AG04449 (cell line): ENCODE measurements at places on chromosomes 13 and 19.

DNA sequence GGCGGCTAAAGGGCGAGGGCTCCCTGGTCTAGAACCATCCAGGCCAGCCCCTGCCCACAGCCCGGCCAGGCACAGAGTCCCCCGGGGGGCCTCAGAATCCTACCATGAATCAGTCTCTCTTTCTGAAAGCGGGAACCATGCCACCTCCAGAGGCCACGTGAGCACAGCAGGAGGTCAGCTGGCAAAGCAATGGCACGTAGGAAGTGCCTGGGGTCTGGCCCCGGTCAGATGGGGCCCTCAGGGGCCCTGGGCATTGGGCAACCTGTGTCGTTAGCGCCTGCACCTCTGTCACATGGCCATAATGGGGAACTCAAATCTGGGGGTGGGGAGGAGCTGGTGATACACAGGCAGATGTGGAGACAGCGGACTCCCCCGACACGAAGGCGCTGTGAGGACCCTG, 8.8 kb downstream of the MFSD12 start:
- DNase-seq: no peak

GRCh38 chr19:2754659-2755447, 15.0 kb upstream of the SLC39A3 start:
- no peak for DNase-seq

DNA sequence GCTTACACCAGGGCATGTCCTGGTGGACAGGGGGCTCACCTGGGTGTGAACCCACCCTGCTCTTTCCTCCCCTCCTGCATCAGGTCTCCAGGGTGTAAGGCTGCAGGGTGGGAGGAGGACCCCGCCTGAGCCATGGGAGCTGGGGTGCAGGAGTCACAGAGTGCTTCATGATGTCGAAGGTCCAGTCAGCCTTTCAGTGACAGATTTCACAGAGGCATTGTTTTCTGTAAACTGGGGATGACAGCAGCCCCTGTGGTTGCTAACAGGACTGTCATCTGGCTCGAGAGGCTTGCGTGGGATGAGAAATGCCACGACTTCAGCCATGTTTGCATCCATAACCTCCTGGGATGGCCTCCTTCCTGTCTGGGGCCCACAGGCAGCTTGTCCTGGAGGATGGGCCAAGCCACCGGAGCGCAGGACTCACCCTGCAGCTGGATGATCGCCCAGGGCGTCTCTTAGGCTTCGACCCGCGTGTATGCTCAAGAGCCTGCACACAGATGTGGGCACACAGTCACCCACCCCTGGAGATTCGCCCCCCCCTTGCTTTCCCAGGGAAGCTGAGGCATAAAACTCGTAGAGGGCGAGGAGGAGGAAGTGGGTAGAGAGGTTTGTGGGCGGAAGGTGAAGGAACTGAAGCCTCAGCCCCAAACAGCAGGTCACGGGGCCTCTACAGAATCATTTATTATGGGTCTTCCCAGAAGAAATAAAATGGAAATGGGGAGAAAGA, 4.9 kb downstream of the NANOS3 start:
- DNase-seq: no peak

DNA sequence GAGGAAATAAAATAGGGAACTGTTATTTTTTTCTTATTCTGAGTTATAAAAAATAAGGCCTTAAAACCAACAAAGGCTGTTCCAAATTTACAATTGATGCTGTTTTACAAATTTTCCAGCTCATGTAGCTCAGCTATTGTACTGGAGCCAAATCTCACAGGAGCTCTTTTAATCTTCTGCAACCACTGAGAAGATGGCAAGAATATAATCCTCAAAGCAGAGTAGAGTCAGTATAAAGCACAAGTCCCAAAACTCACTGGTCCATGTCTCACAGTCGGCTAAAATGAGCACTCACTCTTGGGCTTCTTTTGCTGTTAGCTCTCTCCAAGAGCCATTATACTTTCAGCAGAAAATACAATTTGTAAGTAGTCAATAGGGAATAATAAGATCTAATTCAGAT, 1074.4 kb upstream of the PRR20A start:
- no peak for DNase-seq

DNA sequence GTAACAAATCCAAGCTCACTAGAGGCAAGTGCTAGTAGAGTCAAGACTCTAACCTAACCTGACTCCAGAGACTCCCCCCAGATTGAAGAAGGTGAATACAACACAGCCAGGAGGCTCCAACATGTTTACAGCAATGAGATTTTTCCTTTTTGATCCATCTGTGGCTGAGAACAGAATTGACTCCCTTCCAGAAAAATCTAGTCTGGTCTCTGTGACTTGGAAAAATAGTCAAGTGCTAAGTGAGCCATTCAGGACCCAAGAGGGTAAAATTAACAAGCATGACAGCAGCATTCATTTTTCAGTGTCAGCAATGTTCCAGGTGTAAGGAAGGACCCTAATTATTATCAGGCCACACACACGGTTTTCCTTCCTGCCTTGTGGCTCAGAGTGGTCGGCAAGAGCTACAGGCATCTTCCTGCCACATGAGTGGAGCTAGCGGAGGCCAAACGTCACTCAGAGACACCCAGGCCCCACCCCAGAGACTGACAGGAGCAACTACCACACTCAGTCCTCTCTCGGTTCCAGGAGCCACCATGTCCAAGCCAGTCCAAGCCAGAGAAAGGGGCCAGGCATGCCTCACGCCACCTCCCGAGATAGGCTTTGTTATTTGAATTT, 395.1 kb downstream of the FOXO1 start:
- no peak for DNase-seq

- DNase-seq: no peak
These were observed 315.2 kb downstream of the ATP8A2 start for GRCh38 chr13:25686831-25687470.

- no peak for DNase-seq
These were observed 109.5 kb downstream of the KCNRG start for GRCh38 chr13:50124536-50125303.

DNA sequence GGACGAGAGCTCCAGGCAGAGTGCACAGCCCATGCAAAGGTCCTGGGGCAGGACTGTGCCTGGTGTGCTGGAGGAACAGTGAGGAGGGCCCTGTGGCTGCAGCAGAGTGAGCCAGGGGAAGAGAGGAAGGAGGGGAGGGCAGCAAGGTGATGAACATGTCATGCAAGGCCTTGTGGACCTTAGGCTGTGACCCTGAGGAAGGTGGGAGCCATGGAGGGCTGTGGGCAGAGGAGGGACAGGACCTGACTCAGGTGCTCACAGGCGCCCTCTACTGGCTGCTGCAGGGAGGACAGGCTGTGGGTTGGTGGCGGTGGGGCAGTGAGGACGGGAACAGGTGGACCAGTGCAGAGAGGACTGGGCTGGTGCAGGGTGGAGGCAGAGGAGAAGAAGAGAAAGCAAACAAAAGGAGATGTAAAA, 170.3 kb downstream of the PTPRS start:
- DNase-seq: no peak

- no peak for DNase-seq
These were observed 31.2 kb downstream of the IGFL2 start for GRCh38 chr19:46179076-46179759.

GRCh38 chr13:40146611-40147117, 491.2 kb downstream of the COG6 start:
- no peak for DNase-seq

GRCh38 chr19:55212447-55212846, 3.1 kb upstream of the PTPRH start:
- DNase-seq: no peak

- no peak for DNase-seq
These were observed 188.5 kb downstream of the LACC1 start for GRCh38 chr13:44068169-44068568.

- no peak for DNase-seq
These were observed 7.5 kb upstream of the ARRDC2 start for GRCh38 chr19:18000480-18000914.

- no peak for DNase-seq
These were observed 82.0 kb downstream of the SIPA1L3 start for GRCh38 chr19:37988758-37989635.

DNA sequence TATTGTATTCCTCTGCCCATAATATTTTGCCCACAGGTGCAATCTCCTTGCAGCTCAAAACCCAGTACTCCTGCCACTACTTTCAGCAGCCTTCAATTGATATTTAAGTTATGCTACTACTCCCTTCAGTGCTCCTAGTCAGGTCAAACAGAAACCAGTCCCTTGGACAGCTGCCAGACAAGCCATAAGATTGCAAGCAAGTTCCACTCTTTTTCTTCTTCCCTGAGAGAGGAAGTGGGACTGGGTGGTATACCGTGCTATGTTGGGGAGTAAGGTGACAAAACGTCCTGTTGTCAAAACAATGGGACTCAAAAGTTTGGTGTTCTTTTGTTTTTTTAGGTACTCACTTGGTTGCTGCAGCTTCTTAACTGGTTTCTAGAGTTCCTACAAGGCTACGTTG, 63.1 kb upstream of the FRY start:
- no peak for DNase-seq

- no peak for DNase-seq
These were observed 69.1 kb upstream of the FLT1 start for GRCh38 chr13:28564030-28564429.

DNA sequence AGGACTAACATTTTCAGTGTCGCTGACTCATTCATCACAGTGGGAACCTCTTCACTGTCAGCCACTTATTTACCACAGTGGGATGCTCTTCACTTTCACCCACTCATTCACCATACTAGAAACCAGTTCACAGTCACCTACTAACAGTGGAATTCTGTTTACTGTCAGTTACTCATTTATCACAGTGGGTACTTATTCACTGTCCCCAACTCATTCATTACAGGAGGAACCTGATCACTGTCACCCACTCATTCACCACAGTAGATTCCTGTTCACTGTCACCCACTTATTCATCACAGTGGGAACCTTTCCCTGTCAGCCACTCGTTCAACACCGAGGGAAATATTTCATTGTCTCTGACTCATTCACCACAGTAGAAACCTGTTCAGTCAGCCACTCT, 10.1 kb upstream of the ZNF85 start:
- DNase-seq: no peak

DNA sequence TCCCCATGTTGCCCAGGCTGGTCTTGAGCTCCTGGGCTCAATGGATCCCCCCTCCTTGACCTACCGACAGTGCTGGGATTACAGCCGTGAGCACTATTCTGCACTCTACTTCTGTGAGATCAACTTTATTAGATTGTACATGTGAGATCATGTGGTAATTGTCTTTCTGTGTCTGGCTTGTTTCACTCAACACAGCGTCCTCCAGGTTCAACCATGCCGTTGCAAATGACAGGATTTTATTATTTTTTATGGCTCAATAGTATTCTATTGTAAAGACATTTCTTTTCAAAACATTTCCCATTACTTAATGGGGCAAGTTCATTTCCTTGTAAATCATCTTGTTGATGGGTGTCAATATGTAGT, 1.5 kb upstream of the OBI1 start:
- no peak for DNase-seq
